ENCODE measurements at places on chromosomes 6 and 20.

DNA sequence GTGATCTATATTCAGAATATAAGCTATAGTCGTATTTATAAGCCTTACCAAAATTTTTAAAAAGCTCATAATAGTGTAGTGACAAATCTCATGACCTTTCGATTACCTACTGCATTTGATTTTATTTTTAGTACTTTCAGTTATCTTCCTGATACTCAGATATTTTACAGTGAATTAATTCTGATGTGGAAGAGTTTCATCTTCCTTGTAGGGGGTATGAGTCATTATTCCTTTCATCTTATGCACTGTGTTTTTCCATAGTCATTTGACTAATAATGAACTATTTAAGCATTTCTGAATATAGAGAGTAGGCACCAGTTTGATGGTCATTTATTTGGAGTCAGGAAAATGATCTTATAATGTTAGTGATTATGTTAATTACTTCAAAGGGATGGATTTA is 36.4 kb downstream of the HDGFL1 start:
- no peak for DNase-seq

DNA sequence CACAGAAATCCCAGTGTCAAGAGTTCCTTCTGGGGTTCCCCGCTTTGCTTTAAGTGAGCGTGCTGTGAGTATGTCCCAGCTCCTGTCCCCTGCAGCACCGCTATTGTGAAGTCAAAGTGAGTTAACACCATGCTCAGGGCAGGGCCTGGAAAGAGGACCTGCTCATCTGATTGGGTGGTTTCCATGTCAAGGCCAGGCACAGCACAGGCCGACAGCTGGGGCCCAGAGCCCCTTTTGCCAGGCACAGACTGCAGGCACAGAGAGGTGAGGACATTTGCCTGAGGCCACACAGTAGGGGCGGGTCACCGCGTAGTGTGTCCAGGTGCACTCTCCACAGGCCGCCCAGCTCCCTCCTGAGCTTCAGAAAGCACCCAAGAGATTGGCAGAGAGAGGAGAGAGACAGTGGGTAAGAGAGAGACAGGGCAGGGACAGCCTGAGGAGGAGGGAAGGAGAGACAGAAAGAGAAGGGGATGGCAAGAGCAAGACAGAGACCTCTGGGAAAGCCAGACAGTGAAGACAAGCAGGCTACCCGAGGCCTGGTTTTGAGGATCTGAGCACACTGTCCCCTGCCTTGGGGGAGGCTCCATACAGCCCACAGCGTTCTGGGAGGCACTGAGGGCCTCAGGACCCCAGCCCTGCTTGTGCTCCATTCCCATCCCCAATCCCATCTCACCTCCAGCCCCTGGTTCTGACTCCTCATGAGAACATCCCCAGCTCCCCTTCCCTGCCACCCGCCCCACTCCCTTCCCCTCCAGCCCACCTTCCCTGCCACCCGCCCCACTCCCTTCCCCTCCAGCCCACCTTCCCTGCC is 6.5 kb upstream of the BPIFB1 start:
- no peak for DNase-seq

DNA sequence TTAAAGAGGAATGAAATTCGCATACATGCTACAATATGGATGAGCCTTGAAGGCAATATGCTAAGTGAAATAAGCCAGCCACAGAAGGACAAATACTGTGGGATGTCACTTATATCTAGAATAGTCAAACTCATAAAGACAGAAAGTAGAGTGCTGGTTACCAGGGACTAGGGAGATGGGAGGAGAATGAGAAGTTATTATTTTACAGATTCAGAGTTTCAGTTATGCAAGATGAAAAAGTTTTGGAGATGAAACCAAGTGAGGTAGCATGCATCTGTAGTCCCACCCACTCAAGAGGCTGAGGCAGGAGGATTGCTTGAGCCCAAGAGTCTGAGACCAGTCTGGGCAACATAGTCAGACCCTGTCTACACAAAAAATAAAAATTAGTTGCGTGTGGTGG is 82.5 kb upstream of the ARID1B start:
- DNase-seq = no peak

- no peak for DNase-seq
Measured at GRCh38 chr6:15946701-15947385, 182.0 kb upstream of the MYLIP start.

DNA sequence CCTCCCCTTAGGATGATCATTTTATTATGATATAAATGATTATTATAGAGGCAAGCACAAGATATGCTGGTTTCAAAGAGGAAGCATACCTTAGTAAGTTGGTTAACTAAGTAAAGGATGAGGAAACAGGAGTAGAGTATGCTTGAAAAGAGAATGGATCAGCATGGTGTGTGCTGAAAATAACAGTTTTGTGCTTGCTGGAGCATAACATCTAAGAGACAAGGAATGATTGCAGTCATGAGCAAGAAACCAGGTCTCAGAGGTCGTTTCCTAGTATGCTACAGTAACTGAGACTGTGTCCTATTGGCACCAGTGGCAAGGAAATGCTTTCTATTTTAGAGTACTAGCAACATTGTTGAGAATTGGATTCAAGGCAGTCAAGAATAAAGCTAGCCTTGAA is 34.1 kb downstream of the CDC40 start:
- no peak for DNase-seq

- DNase-seq = no peak
Measured at GRCh38 chr6:134835993-134836392, 113.9 kb downstream of the ALDH8A1 start.

- no peak for DNase-seq
Measured at GRCh38 chr6:75244063-75244584, 523 bp upstream of the COX7A2 start.

DNA sequence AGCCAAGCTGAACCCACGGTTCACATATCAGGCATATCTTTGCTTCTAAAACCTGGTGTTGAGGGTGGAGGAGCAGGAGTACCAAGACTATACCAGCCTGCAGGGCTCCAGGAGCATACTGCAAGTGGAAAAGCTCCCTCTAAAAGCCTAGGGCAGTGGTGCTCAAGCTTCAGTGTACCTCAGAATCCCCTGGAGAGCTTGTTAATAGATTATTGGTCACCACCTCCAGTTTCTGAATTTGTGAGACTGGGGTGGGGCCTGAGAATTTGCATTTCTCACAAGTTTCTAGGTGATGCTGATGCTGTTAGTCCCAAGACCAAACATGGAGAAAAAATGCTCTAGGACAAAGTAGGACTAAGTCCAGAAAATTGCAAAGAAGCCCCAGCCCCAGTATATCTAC is 65.4 kb downstream of the FILIP1 start:
- no peak for DNase-seq

DNA sequence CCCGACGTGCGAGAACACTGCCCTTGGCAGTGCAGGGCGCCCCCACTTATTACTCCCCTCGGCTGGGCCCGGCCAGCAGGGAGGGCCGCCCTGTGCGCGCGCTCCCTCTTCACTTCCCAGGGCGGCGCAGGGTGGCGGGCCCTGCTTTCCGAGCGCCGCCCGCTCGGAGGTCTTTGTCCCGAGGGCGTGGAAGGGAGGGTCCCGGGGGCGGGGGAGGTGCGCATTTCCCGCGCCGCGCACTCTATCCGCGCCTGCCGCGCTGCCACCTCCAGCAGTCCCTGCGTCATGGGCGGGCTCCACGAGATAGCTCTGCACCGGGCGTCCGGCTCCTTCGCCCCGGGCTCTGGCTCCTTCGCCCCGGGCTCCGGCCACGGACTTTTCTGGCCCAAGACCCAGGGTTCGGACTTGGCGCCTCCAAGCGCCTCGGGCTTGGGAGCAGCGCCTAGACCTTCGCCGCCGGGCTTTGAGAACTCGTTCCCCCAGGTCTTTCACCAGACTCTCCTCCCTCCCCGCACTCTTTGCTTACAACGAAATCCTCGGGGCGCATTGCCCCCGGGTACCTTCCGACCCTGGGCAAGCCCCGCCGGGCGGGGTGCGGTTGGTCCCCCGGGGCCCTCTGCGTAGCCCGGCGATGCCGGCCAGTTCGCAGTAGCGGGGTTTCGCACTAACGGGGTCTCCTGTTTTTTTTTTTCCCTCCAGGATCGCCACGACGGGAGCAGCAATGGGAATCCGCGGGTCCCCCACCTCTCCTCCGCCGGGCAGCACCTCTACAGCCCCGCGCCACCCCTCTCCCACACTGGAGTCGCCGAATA is 1.6 kb downstream of the TFAP2C start:
- no peak for DNase-seq

- no peak for DNase-seq
Measured at GRCh38 chr6:50843842-50844241, 25.2 kb downstream of the TFAP2B start.

Measured in D721Med (cell line).